ENCODE measurements at places on chromosomes 12 and 14.

- no peak for DNase-seq
Observed at GRCh38 chr12:49827051-49827400, 1.2 kb downstream of the NCKAP5L start.

DNA sequence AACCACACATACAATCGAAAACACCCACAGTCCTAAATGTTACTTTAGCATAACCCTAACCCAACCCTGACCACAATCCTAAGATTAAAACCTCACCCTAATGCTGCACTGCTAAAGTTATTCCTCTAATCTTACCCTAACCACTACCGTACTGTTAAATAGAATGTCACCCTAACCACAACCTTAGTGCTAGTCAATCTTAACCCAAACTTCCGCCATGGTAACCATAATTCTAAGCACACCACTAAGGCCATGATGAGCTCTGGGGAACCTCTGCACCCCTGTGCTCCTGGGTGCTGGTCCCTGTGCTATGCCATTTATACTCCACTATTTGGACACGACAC lies 38.0 kb downstream of the LTBP2 start:
- no peak for DNase-seq

- DNase-seq = no peak
Observed at GRCh38 chr12:9797722-9798619, 29.3 kb upstream of the KLRF1 start.

GRCh38 chr12:968545-968944 lies 19.1 kb upstream of the RAD52 start:
- DNase-seq = no peak

- no peak for DNase-seq
Observed at GRCh38 chr12:6961695-6962284, 8.7 kb downstream of the PHB2 start.

DNA sequence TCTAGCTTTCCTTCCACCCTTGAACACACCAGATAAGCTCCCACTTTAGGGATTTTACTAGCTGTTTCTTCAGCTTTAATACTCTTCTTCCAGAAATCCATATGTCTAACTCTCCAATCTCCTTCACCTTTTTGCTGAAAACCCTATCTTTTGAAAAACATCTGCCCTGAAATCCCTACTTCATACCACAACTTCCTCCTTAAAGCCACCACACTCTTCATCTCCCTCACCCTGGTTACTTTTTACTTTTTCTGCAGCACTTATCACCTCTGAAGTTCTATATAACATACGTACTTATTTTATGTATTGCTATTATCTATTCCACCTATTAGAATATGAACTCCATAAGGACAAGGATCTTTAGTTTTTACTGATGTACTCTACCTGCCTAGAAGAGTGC lies 28.6 kb upstream of the PTPRQ start:
- DNase-seq = no peak

DNA sequence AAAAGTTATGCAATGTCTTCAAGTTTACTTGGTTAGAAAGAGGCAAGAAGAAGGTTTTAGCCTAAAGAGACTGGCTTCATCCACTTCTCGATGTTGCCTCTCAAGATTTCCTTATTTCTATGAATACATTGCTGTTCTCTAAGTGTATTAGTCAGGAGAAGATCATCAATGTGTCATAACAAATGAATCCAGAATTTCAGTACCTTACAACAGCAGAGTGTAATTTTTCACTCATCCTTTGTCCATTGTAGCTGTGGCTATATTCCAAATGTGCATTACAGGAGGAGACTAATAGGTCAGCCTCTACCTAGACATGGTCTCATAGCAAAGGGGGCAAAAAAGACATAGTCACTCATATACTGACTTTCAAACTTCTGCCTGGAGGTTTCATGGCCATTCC lies 579.1 kb downstream of the PRKD1 start:
- DNase-seq = no peak

DNA sequence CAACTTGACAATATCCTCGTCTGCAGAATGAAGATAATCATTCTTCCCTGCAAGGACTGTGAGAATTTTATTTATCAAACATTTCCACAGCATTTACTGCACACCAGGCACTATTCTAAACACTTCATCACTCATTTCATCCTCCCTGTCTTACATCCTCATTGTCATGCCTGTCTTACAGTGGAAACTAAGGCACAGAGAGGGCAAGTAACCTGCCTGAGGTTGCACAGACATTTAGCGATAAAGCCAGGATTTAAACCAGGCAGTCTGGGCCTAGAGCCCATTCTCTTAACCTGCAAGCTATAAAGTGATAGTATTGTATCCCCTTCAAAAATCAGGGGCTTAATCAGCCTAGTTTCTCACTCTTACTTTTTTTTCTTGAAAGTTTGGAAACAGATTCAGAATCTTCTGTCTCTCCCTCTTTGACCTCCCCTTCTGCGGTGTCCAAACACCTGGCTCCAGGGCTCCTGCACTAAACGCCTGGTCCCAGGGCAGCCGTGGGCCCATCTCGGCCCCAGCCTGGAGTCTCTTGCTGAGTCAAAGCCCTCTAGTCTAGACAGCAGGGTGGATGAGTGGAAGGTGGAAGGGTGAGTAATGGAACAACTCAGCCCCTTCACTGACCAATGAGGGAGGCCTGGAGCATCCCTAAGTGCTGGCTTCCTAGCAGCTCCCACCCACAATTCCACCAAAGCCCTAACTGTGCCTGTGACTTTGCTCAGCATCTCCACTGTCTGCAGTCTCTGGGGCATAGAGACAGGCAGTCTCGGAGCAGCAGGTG lies 12.5 kb downstream of the ISM2 start:
- DNase-seq = no peak

GRCh38 chr12:50081096-50081808 lies 3.9 kb upstream of the SMARCD1 start:
- no peak for DNase-seq

DNA sequence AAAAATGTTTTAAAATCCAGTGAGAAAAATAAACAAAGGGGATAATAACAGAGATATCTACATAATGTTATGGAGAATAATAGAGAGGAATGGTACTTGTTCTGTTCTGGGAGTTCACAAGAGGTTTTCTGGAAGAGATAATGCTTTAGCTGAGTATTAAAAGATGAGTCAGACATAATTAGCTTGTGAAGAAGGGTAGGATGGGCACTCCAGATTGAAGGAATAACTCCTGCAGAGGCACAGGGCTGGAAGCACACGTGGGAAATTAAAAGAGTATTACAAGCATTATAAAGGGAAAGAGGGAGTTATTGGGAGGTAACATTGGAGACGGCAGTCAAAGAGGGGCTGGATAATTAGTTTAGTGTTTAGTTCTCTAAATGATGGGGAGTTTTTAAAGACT lies 124.9 kb upstream of the BTG1 start:
- no peak for DNase-seq

DNA sequence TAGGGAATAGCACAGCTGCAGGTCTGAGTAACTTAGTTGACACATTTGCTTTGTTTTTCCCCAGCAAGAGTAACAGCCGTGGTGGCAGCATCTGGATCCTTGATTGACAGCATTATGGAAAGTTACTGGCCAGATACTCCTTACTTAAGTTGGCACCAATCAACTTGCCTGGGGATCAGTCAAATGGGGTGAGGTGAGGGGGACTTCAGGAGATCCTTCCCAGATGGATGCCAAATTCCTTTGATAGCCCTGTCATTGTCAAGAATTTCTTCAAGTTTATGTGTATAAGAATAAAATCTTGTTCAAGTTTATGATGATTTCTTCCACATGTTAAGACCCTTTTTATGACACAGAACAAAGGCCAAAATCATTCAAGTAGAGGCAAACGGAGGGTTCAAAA lies 618.4 kb downstream of the SLC6A15 start:
- no peak for DNase-seq

- DNase-seq = no peak
Observed at GRCh38 chr14:104394409-104394851, 185.1 kb upstream of the C14orf180 start.

GRCh38 chr12:76030341-76031080 lies 1.1 kb downstream of the PHLDA1 start:
- DNase-seq = no peak

- no peak for DNase-seq
Observed at GRCh38 chr12:7498809-7499208, 4.8 kb downstream of the CD163 start.

DNA sequence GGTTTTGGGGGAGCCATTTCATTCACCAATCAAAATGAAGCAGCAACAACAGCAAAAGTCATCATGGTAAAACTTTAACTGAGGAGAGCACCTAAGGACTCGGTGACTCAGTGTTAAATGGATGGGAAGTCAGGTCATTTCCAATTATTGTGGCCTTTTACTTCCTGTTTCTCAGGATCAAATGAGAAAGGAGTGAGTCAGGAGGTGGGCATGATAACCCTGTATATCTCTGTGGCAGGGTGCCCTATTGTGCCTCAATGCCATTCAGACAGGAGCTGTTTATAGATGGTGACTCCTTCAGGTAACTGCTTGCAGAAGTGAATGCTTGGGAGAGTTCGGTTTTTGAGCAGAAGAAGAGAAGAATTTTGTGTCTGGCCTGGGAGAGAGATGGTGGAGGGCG lies 135.5 kb upstream of the CPM start:
- DNase-seq = no peak

- DNase-seq = no peak
Observed at GRCh38 chr14:86933460-86933859, 1059.5 kb downstream of the GALC start.

- DNase-seq = no peak
Observed at GRCh38 chr14:103899316-103899715, 28.9 kb upstream of the TDRD9 start.

- no peak for DNase-seq
Observed at GRCh38 chr14:30129807-30130206, 202.2 kb upstream of the PRKD1 start.

GRCh38 chr12:104166465-104166864 lies 28.5 kb upstream of the NFYB start:
- no peak for DNase-seq

- no peak for DNase-seq
Observed at GRCh38 chr14:90726656-90727055, 89.6 kb downstream of the TTC7B start.

DNA sequence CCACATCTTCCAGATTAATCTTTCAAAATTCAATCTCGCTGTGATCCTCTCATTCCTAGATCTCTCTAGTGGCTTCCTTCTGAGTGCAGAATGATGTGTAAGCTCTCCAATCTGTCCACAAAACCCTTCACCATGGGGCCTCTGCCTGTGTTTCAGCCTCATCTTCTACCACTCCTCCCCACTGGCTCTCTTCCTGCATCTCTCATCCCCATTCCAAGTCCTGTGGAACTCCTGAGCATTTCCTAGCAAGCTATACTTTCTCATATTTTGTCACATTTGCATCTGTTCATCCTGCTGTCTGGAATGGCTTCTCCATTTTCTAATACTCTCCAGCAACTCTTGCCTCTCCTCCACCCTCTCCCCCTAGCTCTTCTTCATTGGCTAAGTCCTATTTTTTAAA lies 242.0 kb upstream of the DAAM1 start:
- no peak for DNase-seq

GRCh38 chr12:1806301-1807086 lies 13.9 kb upstream of the LRTM2 start:
- no peak for DNase-seq

- DNase-seq = no peak
Observed at GRCh38 chr12:5416571-5416970, 15.3 kb upstream of the NTF3 start.

GRCh38 chr12:68455691-68456345 lies 123.7 kb upstream of the MDM1 start:
- no peak for DNase-seq

GRCh38 chr12:120835304-120835612 lies 68.9 kb downstream of the SPPL3 start:
- DNase-seq = no peak

DNA sequence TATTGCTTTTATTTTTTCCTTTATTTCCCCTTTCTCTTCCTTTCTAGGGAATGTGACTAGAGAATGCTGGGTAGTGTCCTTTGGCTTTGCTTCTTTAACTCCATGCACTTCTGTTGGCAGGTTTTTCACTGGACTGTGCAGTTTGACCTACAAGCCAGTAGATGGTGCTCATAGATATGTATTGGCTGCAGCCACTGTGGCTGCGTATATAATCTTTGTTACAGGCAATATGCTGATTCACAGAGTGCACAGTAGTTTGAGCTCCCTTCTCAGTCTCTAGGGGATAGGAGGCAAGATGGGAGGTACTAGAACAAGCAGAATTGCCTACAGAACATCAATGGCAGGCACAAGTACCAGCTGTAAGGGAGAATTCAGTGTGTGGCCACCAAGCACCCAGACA lies 503.5 kb downstream of the LRFN5 start:
- peak; percentile 1 for DNase-seq

- DNase-seq = no peak
Observed at GRCh38 chr12:95473231-95473883, 595 bp upstream of the METAP2 start.

- DNase-seq = no peak
Observed at GRCh38 chr12:51265024-51265423, 5.2 kb downstream of the SMAGP start.

- DNase-seq = no peak
Observed at GRCh38 chr12:108307006-108307405, 32.1 kb downstream of the CMKLR1 start.

- no peak for DNase-seq
Observed at GRCh38 chr14:89339158-89339557, 77.9 kb downstream of the FOXN3 start.

GRCh38 chr12:7021956-7022355 lies 3.7 kb upstream of the LPCAT3 start:
- no peak for DNase-seq

GRCh38 chr14:33814010-33814409 lies 136.9 kb downstream of the EGLN3 start:
- no peak for DNase-seq

GRCh38 chr12:8038659-8039114 lies 6.2 kb downstream of the FOXJ2 start:
- no peak for DNase-seq

DNA sequence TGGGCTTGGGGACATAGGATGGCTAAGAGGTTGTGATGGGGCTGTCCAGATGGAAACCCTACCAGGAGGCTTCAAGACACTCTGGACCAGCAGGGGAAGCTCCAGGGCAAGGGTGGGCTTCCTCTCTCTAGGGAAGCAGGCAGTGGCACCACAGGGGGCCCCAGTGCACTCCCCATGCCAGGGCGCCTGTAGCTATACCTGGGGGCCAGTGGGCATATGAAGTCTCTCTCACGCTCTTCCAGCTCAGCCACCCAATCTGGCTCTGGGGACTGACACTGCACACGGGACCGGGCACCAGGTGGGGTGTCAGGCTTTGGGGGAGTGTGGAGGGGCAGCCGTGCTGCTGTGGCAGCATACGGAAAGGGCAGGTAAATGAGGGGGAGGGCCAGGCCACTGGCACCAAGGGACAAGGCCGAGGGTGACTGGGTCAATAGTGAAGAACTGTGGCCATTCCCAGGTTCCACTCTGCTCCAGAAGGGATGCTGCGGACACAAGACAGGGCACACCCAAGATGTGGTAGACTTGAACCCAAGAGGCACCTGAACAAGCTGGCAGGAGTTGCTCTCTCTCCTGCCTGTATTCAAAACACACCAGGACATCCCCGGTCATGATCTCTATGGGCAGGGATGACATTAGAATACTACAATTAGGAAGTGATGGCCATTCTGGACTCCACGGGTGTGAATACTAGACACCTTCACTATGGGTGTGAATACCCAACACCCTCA lies 27.5 kb downstream of the RFLNA start:
- DNase-seq = no peak

- no peak for DNase-seq
Observed at GRCh38 chr14:67547224-67547780, 14.2 kb downstream of the PLEKHH1 start.
